ENCODE measurements at places on chromosomes 11 and 22. TPM values are rescaled to one million over a fixed set of nuclear protein-coding genes. Genes with fewer than 3 reads are reported as not detected.
A peak's percentile ranks its signal among the peaks of the same experiment; 100 is the strongest.

The PLXNB2 gene
- 3.9 TPM for total RNA-seq

The TIGD3 gene
- total RNA-seq: 0.85 TPM

The HOATZ gene
- total RNA-seq: not detected

The ARHGAP20 gene
- not detected for total RNA-seq

The TMEM41B gene
- 41.4 TPM for total RNA-seq

The DEFB131B gene
- total RNA-seq: not detected

The RAG1 gene
- not detected for total RNA-seq

The SLN gene
- total RNA-seq: not detected

The ALX4 gene
- not detected for total RNA-seq

The KCNQ1OT1 gene
- 0.17 TPM for total RNA-seq

- peak overlapping the region; percentile 41 for H3K27ac ChIP-seq
- peaks cover 33% of the 10 kb centered on the region for H3K4me1 ChIP-seq
- no peaks in the 10 kb centered on the region for H3K27me3 ChIP-seq
- no peak for DNase-seq
- H3K36me3 ChIP-seq: peaks cover 41% of the 10 kb centered on the region
These were observed 679 bp upstream of the SSH3 start for GRCh38 chr11:67302571-67303131.

GRCh38 chr11:21105196-21105917 is 436.0 kb downstream of the NELL1 start:
- H3K4me1 ChIP-seq: no peaks in the 10 kb centered on the region
- no peaks in the 10 kb centered on the region for H3K36me3 ChIP-seq
- no peak overlapping the region for H3K4me3 ChIP-seq
- no peaks in the 10 kb centered on the region for H3K27me3 ChIP-seq

- no peak for DNase-seq
- H3K36me3 ChIP-seq: no peaks in the 10 kb centered on the region
- H3K4me3 ChIP-seq: no peak overlapping the region
- H3K4me1 ChIP-seq: peaks cover 11% of the 10 kb centered on the region
These were observed 50.2 kb upstream of the PICALM start for GRCh38 chr11:86119077-86119476.

DNA sequence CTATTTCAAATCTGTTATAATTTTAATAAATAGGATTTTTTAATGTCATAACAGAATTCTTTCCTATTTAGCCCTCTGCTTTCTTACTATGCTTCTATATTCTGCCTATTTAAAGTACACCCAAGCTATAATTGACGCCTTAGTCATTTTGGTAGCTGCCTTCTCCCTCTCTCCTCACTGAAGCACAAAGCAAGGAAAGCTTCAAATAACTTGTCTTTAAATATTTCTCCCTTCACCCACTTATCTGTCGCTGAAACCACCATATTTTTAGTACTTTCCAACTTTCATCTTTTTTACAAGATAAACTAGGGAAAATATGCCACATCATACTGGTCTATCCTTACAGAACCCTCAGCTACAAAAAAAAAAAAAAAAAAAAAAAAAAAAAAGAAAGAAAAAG is 127.9 kb downstream of the ENTHD1 start:
- no peaks in the 10 kb centered on the region for H3K27me3 ChIP-seq
- no peaks in the 10 kb centered on the region for H3K36me3 ChIP-seq
- H3K4me3 ChIP-seq: no peak overlapping the region

DNA sequence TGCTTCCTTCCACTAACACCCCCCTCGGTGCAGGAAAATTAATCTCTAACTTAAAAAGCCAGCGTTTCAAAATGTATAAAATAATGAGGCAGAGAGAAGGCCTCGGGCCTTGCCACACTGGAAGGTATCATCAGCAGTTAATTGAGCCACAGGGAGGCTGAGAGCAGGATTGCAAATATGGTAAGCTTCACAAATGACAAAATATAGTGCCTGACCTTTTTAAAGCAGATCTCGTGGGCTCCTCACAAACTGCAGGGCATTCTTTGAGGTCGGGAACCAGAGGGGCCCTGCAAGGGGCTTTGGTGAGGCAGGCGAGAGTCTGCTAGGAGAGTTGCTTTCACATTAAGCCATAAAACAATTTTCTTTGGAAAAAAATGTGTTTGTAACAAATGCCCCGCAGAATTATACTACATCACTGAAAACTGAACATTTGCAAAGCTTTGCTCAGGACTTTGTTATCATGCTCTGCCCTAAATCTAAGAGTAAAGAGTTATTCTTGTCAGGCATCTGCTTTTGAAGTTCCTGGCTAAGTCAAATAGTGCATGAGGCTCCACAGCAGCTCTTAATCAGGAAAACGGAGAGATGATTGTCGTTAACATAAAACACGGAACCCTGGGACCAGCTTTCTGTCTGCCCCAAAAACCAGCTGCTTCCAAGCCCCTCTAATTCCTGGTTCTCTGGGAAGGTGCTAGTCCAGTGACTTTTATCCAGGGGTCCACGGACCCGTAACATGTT is 61.4 kb upstream of the SYT13 start:
- H3K27ac ChIP-seq: no peak overlapping the region
- peaks cover 5% of the 10 kb centered on the region for H3K27me3 ChIP-seq
- H3K4me1 ChIP-seq: no peaks in the 10 kb centered on the region
- H3K4me3 ChIP-seq: no peak overlapping the region

DNA sequence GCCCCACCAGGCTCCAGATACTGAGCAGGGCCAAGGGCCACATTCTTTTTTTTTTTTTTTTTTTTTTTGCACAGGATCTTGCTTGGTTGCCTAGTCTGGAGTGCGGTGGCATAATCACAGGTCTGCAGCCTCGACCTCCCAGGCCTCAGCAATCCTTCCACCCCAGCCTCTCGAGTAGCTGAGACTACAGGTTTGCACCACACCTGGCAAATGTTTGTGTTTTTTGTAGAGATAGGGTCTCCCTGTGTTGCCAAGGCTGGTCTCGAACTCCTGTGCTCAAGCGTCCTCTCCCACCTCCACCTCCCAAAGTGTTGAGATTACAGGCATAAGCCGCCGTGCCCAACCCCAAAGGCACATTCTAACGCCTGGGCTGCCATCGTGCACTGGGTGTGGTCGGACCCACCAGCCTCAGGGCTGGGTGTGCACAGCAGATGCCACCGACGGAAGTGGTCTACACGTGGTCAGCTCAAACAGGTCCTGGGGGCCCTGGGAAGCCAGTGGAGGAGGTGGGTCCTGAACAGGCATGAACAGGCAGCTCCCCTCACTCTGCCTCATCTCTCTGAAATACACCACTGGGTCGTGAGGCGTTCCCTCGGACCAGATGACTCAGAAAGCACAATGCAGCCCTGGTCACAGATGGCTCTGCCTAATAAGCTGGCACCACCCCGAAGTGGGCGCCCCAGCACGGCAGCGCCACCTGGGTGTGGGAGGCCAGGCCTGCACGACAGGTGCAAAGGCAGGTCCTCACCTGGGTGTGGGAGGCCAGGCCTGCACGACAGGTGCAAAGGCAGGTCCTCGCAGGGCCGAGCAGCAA is 5.1 kb upstream of the B4GALNT4 start:
- H3K36me3 ChIP-seq: no peaks in the 10 kb centered on the region
- peak; percentile 77 for DNase-seq
- H3K27me3 ChIP-seq: peaks cover 25% of the 10 kb centered on the region
- peaks cover 19% of the 10 kb centered on the region for H3K4me1 ChIP-seq

DNA sequence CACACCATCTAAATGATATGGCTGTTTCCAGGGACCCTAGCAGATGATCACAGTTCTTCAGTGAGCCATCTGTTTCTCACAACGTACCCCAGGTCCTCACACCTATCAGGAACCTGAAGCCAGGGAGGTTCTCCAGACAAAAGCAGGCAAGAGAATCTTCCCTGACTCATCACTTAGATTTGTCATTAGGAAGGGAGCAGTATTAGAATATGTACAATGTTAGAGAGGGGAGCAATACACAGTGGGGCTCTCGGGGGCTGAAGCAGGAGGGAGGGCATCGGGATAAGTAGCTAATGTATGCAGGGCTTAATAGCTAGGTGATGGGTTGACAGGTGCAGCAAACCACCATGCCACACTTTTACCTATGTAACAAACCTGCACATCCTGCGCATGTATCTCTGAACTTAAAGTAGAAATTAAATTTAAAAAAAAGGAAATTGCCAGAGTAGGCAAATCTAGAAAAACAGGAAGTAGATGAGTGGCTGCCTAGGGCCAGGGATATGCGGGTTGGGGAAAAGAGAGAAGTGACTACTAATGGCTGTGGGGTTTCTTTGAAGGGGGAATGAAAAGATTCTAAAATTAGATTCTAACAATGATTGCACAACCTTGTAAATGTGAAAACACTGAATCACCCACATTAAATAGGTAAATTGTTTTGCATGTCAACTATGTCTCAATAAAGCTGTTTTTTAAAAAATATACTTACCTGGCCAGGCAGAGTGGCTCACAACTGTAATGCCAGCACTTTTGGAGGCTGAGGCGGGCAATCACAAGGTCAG is 14.4 kb downstream of the C22orf42 start:
- no peak for DNase-seq
- H3K27ac ChIP-seq: no peak overlapping the region
- no peaks in the 10 kb centered on the region for H3K27me3 ChIP-seq
- peaks cover 33% of the 10 kb centered on the region for H3K4me1 ChIP-seq
- H3K36me3 ChIP-seq: no peaks in the 10 kb centered on the region

DNA sequence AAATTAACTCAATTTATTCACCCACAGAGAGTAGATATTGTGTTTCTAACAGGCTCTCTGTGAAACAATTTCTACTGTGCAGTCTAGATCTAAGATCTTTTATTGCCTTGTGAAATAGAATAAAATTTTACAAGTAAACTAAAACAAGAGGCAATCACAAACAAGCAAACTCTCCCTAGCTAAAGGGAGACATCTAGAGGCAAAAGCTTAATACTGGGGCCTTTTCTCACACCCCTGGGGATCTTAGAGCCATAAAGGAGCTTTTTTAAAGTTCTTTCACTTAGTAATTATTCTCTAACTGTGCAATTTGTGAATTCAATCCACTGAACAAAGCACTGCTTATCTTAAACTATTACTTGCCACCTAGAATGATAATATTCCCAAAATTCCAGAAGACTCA is 19.7 kb downstream of the ALG9 start:
- no peak overlapping the region for H3K4me3 ChIP-seq
- H3K4me1 ChIP-seq: no peaks in the 10 kb centered on the region
- peaks cover 64% of the 10 kb centered on the region for H3K36me3 ChIP-seq
- no peak overlapping the region for H3K27ac ChIP-seq
- no peaks in the 10 kb centered on the region for H3K27me3 ChIP-seq

DNA sequence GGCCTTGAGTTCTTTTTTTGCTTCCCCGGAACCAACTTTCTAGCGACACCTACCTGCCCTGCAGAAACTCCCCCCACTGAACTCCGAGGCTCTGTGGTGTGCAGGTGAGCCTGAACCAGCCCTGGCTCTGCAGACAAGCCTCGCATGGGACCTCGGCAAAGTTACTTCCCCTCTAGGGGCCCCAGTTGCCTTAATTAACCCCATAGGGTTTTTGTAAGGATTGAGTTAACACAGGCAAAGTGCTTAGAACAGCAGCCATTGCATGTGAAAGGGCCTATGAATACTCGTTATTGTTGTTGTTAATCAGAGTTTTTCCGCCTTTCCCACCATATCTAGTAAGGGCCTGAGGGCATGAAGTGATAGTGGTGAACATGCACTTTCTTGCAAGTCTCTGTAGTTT is 12.6 kb upstream of the SYT13 start:
- no peak overlapping the region for H3K27ac ChIP-seq
- H3K4me1 ChIP-seq: no peaks in the 10 kb centered on the region
- H3K4me3 ChIP-seq: no peak overlapping the region
- H3K36me3 ChIP-seq: no peaks in the 10 kb centered on the region
- DNase-seq: no peak

DNA sequence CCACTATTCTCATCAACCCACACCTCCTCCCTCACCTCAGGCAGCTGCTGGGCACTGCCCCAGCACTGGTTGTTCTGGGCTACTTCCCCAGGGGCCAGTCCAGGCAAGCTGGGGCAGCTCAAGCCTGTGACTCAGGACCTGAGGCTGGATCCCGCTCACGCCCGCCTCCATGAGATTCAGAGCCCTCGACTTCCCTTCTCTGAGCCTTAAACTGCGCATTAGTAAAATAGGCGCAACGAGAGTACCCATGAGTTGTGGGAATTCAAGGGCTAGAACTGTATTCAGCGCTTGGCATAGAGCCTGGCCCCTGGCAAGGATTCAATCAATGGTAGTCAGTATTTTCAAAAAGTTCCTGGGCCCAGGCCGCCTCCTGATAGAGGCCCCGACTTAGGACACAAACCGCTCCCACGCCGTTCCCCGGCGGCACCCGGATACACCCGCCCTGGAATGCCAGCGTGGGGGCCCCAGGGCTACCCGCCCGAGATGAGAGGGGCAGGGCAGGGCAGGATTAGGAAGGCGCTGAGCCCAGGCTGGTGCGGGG is 723 bp upstream of the CD82 start:
- H3K27me3 ChIP-seq: no peaks in the 10 kb centered on the region
- no peak for DNase-seq
- peak overlapping the region; percentile 78 for H3K27ac ChIP-seq
- peak overlapping the region; percentile 93 for H3K4me3 ChIP-seq
- peaks cover 60% of the 10 kb centered on the region for H3K4me1 ChIP-seq

DNA sequence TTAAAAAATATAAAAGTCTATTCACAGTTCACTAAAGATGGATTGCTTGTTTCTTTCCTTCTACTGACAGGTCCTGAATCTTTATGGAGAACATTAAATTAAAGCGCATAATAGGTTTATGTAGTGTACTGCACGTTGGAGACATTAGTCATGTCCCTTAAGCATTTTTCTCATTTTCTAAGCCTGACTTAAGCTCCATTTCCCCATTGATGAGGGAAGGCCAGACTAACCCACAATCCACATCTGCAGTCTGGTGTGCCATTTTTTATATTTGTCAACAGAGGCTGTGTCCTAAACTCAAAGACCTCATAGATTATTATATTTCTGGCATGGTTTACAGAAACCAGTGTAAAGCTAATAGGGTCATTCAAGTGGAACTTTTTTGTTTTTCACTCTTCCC is 39.9 kb downstream of the CADM1 start:
- no peaks in the 10 kb centered on the region for H3K27me3 ChIP-seq
- no peaks in the 10 kb centered on the region for H3K36me3 ChIP-seq
- no peaks in the 10 kb centered on the region for H3K4me1 ChIP-seq
- H3K4me3 ChIP-seq: no peak overlapping the region

- H3K4me1 ChIP-seq: peaks cover 30% of the 10 kb centered on the region
- no peak for DNase-seq
- H3K27ac ChIP-seq: no peak overlapping the region
- no peaks in the 10 kb centered on the region for H3K36me3 ChIP-seq
- peaks cover 9% of the 10 kb centered on the region for H3K27me3 ChIP-seq
- H3K4me3 ChIP-seq: no peak overlapping the region
These were observed 2.8 kb upstream of the TNFRSF13C start for GRCh38 chr22:41929418-41929810.

GRCh38 chr22:48258811-48259210 is 1496.4 kb downstream of the TBC1D22A start:
- no peaks in the 10 kb centered on the region for H3K4me1 ChIP-seq
- H3K27me3 ChIP-seq: peaks cover 1% of the 10 kb centered on the region
- H3K27ac ChIP-seq: no peak overlapping the region
- DNase-seq: no peak

DNA sequence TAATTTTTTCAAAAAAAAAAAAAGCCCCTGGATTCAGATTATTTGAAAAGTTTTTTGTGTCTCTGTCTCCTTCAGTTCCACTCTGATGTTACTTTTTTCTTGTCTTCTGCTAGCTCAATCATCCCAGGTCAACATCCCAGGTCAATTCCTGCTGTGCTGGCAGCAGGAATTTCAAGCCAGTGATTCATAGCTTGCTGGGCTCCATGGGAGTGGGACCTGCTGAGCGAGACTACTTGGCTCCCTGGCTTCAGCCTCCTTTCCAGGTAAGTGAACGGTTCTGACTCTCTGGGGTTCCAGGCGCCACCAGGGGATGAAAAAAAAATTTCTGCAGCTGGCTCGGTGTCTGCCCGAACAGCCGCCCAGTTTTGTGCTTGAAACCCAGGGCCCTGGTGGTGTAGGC is 31.4 kb downstream of the PLAAT5 start:
- no peak overlapping the region for H3K27ac ChIP-seq
- H3K27me3 ChIP-seq: no peaks in the 10 kb centered on the region
- no peaks in the 10 kb centered on the region for H3K36me3 ChIP-seq
- no peaks in the 10 kb centered on the region for H3K4me1 ChIP-seq

GRCh38 chr11:43947815-43948214 is 5.4 kb downstream of the C11orf96 start:
- DNase-seq: no peak

All from CD4-positive, alpha-beta T cell (primary cell).